ENCODE measurements at places on chromosomes 6 and 20.

DNA sequence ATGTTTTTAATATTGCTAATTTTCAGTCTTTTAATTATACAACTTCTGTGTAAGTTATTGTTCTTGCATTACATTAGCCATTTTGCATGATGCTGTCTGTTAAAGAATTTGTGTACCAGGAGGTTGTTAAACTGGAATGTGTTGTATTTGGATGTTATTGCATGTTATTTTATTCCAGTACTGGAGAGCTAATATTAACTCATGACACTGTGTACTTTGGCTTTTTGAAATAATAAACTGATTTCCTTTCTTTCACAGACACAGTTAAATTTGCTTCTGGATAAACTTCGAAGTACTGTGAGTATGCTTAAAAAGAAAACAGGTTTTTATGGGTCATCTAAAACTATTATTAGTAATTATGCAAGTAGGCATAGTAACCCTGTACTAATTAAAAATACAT lies 121.3 kb downstream of the MYO6 start:
- DNase-seq = no peak

DNA sequence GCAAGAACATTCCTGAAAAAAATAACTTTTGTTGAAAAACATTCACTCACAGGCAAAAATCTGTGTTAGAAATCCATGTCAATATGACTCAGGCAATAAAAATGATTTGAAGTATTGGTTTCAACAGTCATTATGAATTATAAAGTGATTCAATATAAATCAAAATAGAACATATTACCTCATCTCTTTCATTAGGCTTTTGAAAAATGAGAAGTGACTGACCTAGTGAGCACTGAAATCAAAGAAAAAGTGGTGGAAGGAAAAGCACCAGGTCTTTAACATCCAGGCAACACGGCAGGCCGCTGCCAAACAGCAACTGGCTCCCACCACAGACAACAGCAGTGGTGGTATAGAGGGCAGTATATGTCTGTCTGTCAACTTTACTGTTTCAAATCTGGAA lies 68.9 kb downstream of the MAN1A1 start:
- DNase-seq = no peak

DNA sequence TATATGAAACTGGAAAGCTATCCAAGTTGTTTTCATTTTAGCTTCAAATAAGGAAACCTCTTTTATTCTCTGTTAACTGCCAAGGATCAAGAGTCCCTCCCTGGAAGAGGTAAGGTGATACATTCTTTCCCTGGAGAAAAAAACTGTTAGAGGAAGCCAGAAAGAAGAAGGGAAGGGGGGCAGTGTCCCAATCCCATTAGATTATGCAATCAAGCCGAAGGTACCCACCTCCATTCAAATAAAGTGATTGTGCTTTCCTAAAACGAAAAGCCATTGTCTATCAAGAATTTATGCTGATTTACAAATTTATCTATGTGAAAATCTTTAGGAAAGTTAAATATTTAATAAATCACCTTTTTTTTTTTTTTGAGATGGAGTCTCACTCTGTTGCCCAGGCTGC lies 9.5 kb upstream of the UQCC1 start:
- DNase-seq = no peak

DNA sequence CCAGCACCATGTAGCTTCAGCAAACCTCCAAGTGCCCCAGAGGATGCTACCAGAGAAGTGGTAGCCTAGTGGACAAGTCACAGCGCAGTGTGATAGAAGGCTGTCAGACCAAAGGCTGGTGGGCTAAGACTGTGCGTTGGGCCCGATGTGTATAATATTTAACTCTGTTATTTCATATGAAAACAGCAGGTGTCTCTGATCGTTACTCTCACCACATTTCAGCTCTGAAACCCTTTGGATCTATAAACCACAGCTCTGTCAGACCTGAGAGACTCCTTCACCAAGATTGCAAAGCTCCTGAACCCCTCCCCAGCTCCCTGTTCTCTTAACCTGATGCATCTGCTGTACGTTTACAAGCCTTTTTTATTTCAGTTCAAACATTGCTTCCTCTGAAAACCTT lies 43.8 kb downstream of the ISM1 start:
- no peak for DNase-seq

DNA sequence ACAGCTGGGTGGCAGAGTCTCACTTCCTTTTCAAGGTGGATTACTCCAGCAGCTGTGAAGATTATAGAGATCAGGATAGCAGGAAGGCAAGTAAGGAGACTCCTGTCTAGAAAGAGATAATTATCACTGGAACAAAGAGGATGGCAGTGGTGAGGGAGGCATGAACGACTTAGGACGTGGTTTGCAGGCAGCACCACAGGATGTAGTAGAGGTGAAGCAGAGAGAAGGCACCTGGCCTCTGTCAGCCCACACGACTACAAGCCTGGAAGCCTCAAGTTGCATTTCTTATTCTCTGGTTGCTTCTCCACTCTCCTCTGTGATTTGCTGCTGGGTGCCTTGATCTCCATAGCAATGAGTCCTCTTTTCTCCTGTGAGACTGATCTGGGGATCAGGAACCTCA lies 62.7 kb downstream of the TSHZ2 start:
- no peak for DNase-seq

Measured in cerebellar nuclear complex (tissue), 1 donor.